ENCODE measurements at places on chromosomes 4 and X.

DNA sequence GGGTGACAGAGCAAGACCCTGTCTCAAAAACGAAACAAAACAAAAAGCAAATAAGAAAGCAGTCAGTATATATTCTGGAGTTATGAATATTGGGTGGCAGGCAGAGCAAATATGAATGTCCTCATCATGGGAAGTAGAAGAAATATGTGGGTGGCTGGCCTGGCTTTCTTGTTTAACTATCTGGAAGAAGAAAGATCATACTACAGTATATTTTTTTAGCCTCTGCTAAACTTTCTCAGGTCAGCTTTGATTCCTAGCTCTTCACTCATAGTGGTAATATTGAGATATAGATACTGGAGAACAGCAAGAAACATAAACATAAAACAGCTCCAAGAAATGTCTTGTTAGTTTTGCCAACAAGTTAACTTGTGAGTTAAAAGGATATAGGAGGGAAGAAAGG lies 192.5 kb downstream of the SOWAHB start:
- DNase-seq, result no peak

DNA sequence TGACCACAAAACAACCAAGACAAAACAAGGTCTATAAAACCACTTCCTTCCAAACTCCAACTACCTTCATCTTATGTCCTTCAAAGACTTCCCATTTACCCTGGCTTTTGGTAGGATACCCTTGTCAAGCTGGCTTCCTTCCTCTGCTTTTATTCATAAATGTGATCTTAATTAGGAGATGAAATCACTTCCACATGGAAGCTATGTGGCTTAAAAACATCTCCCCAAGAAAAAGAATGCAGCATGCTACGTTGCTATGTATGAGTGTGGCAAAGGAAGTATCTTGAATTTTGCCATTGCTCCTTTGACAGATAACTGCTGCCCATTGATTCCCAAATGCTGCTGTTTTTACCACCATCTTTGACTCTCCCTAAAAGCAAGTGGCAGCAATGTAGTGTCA lies 46.4 kb upstream of the VEGFD start:
- no peak for DNase-seq

DNA sequence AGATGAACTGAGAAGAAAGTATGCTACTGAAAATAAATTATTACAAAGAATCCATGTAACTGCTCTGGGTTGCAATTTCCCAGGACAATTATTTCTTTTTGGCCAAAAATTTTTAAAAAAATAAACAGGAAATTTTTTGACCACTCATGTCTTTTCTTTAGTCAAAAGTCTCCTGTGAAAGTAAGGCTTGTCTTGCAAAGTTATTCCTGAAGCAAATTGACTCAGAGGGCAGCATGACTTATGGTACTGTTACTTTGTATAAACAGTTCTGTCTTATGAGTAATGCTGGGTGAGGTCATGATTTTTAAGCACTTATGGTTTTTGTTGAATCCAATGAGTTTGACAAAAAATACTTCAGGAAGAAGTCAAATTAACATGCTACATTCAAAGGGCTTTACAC lies 292.8 kb upstream of the ARSJ start:
- peak; percentile 58 for DNase-seq

- no peak for DNase-seq
Observed at GRCh38 chr4:80419946-80420345, 84.4 kb downstream of the CFAP299 start.

DNA sequence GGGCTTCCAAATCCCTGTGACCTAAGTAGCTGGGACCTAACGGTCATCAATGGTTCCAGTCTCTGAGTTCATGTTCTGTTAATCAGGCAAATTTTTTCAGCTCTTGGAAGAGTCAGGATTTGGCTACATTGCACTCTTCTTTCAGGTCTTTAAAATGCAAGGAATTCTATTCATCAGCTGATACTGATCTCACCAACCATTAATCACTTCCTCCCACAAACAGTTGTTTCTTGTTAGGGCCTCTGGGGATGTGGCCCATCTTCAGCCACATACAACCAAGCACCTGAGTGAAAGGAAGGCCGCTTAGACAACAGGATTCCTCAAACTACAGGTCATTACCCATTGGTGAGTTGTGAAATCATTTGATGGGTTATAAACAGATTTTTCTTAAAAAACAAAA lies 71.7 kb downstream of the FANCB start:
- no peak for DNase-seq

GRCh38 chr4:152419809-152420208 lies 116.1 kb downstream of the FBXW7 start:
- DNase-seq, result no peak

GRCh38 chr4:184850431-184851199 lies 24.8 kb upstream of the ACSL1 start:
- no peak for DNase-seq

DNA sequence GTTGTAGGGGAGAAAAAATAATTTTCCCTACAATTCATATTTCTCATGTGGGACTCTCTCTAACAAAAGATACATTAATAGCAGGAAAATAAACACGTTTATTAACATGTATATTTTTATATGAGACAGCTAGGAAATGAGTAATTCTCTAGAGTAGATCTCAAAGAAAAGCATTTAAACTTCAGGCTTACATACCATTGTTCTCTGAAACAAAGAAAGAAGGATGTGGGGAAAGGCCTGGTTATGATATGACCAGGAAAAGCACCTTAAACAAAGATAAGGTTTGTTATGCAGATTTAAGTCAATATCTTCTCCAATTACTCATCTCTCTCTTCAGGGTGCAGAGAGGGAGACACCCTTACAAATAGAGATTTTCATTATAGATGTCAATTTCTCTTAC lies 131.3 kb downstream of the SLC7A11 start:
- no peak for DNase-seq

GRCh38 chr4:138975225-138975624 lies 40.4 kb upstream of the NOCT start:
- no peak for DNase-seq

DNA sequence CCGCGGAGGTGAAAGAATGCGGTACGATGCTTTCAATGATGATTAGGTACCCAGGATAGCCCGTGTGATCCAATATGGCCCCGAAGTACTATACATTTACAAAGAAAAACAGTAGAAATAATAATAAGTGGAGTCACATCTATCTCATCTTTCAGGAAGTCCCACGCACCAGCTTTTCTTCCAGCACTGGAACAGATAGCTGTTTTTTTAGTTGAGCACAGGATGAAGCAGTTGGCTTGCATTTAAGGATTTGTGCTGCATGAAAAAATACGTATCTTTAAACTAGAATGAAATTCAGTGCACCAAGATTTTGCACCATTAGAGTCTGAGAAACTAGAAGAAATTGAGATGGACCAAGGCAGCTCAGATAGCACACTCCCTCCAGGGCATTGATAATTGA lies 44.1 kb downstream of the SMIM20 start:
- no peak for DNase-seq

DNA sequence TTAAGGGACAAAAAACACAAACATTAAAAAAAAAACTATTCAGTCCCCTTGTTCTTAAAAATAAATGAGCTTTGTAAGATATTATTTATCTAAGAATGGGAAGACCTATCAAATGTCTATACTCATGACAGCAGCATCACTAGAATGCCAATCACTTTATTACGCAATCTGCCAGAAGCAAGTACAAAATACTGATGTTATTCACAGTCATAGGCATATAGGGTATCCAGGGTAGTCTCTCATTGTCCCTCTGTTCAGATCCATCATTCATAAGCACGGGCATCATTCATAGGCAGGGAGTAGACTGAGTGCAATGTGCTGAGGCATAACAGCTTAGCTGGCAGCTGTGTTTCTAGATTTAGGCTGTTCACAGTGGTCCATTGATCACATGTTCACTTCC lies 109.1 kb downstream of the EPHA5 start:
- DNase-seq, result no peak

GRCh38 chr4:107801766-107802211 lies 22.9 kb upstream of the SGMS2 start:
- no peak for DNase-seq

- no peak for DNase-seq
Observed at GRCh38 chr4:126553248-126553647, 1079.5 kb upstream of the INTU start.

GRCh38 chrX:17030092-17030491 lies 83.6 kb downstream of the REPS2 start:
- DNase-seq, result no peak

GRCh38 chr4:188606635-188607034 lies 467.4 kb downstream of the TRIML1 start:
- no peak for DNase-seq

DNA sequence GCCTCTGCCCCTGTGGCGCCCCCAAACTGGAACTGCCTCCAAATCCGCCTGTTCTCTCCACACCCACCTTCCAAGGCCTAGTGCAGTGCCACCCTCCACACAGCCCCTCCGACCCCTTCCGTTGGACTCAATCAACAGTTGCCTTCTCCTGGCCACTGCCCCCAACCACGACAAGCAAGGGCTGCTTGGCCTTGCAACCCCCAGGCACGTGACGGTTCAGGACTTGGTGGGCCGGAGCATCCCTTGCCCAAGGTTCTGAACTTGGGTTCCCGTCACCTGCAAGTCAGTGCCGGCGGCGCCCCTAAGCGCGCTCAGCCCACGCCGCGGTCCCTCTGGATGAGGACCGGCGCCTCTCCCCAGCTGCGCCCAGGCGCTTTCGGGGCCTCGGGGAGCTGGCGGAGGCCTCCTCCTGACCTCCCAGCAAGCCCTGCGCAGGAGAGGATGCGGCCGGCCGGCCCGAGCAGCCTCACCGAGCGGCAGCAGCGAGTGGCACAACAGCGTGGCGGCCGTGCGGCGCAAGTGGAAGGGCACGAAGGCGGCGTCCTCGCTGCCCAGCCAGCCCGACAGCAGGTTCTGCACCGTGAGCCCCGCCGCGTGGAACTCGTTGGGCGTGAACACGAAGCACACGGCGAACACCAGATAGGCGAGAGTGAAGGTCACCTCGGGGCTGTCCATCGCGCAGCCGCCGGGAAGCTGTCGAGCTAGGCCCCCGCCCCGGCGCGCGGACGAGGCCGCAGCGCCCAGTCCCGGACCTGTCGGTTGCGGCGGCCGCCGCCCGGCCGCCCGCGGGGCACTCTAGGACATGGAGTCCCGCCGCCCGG lies 750 bp downstream of the TMEM129 start:
- no peak for DNase-seq

GRCh38 chr4:163666332-163666873 lies 171.9 kb downstream of the TMA16 start:
- DNase-seq, result no peak

DNA sequence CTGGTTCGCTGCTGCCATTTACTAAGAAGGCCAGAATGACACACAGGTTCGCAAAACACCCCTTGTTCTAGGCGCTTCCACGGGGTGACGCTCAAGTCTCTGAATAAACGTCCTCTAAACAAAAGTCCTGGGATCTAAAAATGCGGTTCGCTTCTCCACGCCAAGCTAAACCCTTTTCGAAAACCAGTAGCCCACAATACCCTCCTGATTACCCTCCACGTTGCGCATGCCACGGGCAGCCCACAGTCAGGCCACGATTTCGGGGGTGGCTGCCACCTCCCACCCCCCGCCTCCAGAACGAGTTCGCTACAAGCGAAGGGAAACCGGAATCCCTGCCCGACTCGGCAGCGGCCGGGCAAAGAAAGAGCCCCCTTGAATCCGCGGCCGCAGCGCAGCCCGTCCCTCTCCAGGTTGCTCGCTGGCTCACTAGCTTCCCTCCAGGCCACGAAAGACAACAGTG lies 423 bp downstream of the RPL39 start:
- DNase-seq, result no peak

DNA sequence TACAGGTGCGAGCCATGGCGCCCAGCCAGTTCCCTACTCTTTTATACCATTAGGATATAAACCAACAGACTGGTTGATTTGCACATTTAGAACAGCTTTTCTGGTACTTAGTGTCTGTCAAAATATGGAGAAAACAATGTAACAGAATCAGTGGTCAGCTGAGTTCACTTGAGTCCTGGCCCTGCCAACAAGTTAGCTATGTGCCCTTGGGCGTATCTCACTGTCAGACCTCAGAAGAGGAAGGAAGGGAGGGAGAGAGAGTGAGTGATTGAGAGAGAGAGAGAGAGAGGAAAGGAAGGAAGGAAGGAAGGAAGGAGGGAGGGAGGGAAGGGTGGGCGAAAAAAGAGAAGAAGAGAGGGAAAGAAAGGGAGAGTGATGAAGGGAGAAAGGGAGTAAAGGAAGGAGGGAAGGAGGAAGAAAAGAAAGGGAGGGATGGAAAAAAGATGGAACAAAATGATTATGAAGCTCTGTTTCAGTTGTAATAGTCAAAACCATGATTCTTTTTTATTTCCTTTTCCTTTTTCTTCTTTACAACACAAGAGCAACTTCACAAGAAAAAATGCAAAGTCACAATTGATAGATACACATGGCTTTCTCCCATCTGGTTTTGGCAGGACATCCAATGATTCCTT lies 55.7 kb upstream of the PDGFRA start:
- no peak for DNase-seq

DNA sequence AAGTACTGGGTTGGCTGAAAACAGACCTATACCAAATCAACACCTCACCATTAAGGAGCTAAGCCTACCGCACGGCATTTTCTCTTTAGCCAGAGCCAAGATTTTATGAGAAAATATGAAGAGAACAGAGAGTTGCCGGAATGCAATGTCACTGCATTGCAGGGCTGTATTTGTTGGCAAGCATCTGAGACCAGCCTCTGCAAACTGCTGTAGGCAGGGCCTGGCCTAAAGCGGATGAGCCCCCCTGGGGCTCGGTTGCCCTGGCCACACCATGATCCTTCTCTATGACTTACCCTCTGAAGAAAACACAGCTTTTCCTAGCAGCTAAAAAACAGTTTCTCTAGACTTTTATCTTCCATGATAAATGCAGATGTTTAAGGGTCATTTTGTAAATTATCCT lies 120.5 kb upstream of the SORBS2 start:
- DNase-seq, result no peak

DNA sequence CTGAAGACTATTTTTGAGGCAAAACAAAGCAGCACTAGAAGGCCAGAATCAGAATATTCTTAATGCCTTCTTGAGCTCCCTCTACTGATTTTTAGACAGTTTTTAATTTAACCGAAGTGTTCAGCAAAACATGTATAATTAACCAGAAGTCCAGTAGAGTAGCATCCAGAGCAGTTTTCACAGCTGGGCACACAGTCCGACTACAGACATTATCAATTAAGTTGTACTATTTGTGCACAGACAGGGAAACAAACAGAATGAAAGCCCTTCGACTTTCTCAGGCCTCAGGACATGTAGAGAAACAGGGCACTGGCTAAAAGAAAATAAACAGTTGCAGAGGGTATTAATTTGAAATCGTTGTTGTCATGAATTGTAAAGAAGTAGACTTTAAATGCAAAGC lies 11.9 kb downstream of the FSTL5 start:
- DNase-seq, result no peak

Data from Panc1 (cell line).